Transverse colon (tissue), 4 donors: ENCODE measurements at places on chromosomes 5 and 9. TPM values are rescaled to one million over a fixed set of nuclear protein-coding genes. Genes with fewer than 3 reads are reported as not detected.

Gene FCN2
- not detected for total RNA-seq

Gene CLTB
- total RNA-seq = 264 TPM

DNA sequence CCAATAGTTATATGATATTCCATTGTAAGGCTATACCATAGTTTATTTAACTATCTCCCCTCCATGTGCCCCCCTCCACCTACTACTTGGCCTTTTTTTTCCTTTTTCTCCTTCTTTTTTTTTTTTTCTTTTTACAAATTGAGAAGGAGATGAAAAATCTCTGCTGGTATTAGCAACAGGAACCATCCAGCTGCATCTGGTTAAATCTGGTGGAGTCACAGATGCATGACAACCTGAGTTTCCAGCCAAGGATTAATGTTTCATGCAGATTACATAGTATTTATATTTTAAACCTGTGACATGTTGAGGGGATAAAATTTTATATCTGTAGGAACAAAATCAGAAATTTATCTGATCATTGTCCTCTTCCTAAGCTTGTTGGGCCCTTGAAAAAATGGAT, 128.5 kb upstream of the IQGAP2 start:
- no peak for DNase-seq

Gene DAB2IP
- 84.2 TPM for total RNA-seq

Gene GFI1B
- total RNA-seq = 1.7 TPM

DNA sequence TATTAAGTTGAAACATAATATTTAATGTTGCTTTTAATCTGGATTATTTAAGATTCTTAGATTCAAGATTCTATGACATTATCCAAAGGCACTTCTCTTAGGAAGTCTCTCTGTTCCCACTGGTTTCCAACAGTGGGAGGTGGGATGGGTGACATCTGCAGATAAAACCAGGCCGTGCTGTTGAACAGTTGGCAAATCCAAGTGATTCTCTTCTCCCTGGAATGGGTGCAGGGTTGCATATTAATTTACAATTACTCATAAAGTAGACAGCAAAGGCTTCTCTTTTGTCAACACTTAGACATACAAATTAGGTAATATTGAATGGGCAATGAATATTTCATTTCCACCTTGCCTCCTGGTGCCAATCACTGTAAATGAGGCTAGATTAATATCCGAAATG, 233.7 kb upstream of the IL12B start:
- no peak for DNase-seq

DNA sequence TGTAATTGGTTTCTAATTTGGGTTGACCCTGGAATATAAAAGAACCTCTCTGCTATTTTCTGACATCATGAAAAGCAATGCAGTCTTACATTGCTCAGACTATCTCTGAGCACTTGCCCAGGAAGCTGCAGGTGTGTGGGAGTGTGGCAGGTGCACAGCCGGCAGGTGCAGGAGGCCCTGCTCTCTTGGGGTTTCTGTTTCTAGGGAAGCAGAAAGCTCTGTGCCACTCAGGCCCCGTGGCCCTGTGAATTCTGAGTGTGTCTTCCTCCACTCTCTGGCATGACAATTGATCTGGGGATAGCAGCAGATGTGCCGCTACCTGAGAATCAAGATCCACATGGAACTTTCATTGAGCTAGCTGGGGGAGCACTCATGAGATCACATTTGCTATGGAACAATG, 45.7 kb upstream of the IRX2 start:
- no peak for DNase-seq

- no peak for DNase-seq
Observed at GRCh38 chr5:59955241-59955640, 61.7 kb upstream of the PDE4D start.

DNA sequence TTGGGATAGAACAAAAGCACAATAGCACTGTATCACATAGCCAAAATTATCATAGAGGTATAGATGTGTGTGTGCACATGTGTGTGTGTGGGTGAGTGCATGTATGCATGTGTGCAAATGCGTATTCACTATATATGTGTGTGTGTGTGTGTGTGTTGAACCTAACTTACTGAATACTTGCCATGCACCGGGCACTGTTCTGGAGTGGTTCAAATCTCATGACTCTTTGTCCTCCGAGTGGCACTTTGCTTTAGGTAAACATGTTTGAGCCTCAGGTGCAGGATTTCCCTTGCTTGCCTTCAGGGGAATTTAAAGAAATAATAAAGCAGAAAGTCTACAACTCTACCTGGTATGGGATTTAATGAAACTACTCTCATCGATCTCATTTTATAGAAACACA, 183.5 kb upstream of the GDNF start:
- no peak for DNase-seq

Gene PLAC8L1
- total RNA-seq = not detected

DNA sequence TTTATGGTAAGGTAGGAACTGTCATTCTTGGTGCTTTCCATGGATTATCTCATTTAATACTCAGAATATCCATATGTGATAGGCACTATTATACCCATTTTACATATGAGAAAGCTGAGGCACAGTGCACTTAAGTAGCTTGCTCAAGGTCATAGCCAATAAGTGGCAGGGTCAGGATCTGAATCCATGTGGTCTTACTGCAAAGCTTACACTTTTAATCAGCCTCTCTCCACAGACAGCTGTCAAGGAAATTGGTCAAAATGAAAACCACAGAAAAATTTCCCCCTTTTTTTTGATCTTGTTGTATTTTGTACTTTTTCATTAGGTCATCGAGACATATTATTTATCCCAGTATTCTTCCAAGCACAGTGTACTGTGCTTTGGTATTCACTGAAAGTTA, 78.5 kb downstream of the ERCC6L2 start:
- DNase-seq = no peak

Gene FAXDC2
- 42.1 TPM for total RNA-seq

DNA sequence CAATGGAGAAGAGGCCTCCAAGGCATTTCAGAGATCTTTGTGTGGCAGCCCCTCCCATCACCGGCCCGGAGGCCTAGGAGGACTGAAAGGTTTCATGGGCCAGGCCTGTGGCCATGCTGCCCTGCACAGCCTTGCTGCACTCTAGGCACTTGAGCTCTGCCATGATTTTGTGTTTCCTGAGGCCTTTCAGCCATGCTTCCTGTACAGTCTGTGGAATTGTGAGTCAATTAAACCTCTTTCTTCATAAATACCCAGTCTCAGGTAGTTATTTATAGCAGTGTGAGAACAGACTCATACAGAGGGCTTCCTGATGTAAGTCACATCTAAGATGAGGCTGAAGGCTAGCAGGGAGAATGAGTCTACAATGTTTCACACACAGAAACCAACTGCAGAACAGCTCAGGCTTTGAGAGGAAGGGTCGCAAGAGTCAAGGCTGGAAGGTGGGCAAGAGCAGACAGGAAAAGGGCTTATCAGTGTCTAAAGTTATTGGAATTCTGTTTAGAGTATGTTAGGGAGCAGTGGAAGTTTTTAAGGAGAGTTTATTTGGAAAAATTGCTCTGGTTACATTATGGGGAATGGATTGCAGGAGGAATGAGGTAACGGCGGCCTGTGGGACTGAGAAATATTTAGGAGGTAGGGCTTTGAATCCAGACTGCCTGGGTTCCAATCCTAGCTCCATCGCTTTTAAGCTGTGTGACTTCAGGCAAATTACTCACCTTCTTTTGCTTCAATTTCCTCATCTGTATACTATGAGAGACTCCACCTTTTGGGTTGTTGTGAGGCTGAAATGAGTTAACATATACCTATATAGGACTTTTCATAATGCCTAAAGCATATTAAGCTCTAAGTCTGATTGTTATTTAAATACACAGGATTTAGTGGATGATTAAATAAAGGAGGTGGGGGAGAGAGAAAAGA, 291.2 kb downstream of the CWC27 start:
- DNase-seq = no peak

GRCh38 chr9:113669522-113670115, 206.1 kb downstream of the RGS3 start:
- no peak for DNase-seq

- no peak for DNase-seq
Observed at GRCh38 chr9:119765632-119766175, 396.5 kb upstream of the BRINP1 start.

DNA sequence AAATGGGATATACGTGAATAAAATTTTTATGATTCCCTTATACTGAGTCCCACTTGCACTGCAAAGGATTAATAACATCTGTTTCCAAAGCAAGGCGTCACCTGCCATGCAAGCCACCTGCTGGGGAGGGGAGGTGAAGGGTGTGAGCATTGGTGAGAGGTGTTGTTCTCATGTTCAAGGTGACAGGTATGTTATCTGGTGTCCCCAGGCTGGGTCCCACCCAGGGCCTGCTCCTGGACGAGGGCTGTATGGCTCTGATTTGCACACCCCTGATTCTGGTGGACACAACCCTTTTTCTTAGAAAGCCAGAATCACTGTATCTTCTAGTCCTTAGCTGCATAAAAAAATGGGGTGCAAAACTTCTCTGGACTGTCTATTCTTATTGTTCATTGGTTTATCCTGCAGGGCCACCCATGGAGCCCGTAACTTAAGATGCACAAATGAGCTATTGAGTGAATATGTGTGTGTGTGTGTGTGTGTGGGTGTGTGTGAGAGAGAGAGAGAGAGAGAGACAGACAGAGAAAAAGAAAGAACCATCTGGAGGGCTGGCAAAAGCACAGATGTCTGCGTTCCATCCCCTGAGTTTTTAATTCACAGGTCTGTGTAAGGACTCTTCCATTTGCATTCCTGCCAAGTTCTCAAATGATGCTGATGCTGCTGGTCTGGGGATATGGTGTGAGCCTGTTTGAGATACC, 53.7 kb downstream of the SYK start:
- no peak for DNase-seq
